ENCODE measurements at places on chromosomes 5 and 9. TPM values are rescaled to one million over a fixed set of nuclear protein-coding genes. Genes with fewer than 3 reads are reported as not detected.
A peak's percentile ranks its signal among the peaks of the same experiment; 100 is the strongest.

Gene CMYA5
- total RNA-seq = under 0.01 TPM

Gene SPINK5
- total RNA-seq = 0.22 TPM

Gene AHRR
- 1.4 TPM for total RNA-seq

DNA sequence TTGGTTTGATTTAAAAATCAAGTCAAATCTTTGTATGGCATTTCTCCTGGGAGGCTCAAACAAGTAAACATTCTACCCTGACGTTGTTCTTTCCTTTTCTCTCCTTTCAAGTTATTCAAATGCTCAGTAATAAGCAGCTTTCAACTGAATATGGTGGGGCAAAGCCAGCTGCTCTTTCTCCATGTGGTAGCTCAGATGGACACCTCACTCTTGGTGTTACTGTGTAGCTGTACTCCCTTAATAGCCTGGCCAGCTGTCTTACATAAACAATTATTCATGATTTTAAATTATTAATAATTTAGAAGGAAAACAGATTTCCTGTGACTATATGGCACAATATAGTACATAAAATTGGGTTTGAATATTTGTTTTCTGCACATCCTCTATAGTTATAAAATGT, 165.2 kb downstream of the PDE4D start:
- no peak for DNase-seq

- DNase-seq = peak; percentile 29
These were observed 76.1 kb upstream of the SAP30L start for GRCh38 chr5:154369682-154370081.

GRCh38 chr9:227860-228259, 13.2 kb downstream of the DOCK8 start:
- DNase-seq = peak; percentile 72

Data from lung microvascular endothelial cell (primary cell).